ENCODE measurements at places on chromosomes 13 and 19.

DNA sequence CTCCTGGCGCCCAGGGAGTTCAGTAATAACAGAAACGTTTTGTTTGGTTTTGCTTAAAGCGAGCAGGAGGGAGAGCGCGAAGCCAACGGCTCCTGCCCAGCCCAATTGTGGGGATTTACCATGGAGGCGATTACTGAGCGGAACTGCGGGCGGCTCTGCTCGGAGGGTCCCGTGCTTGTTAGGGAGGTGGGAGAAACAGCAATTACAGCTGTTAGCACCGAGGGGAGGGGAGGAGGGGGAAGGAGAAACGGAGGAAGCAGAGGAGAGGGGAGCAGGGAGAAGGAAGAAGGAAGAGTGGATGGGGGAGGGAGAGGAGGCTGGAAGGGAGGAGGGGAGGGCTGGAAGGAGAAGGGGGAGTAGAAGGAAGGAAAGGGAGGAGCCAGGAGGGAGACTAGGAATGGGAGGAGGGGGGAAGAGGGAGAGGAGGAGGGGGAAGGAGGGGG lies 7.7 kb upstream of the ONECUT3 start:
- peak; percentile 22 for DNase-seq

GRCh38 chr13:103250071-103250470 lies 183.9 kb upstream of the SLC10A2 start:
- no peak for DNase-seq

- no peak for DNase-seq
Measured at GRCh38 chr13:90171649-90172048, 1175.8 kb upstream of the MIR17HG start.

GRCh38 chr13:33052506-33053280 lies 36.5 kb downstream of the KL start:
- DNase-seq: no peak

GRCh38 chr13:30276178-30276577 lies 31.2 kb downstream of the KATNAL1 start:
- no peak for DNase-seq

GRCh38 chr19:3694361-3695123 lies 5.7 kb downstream of the PIP5K1C start:
- DNase-seq: no peak

DNA sequence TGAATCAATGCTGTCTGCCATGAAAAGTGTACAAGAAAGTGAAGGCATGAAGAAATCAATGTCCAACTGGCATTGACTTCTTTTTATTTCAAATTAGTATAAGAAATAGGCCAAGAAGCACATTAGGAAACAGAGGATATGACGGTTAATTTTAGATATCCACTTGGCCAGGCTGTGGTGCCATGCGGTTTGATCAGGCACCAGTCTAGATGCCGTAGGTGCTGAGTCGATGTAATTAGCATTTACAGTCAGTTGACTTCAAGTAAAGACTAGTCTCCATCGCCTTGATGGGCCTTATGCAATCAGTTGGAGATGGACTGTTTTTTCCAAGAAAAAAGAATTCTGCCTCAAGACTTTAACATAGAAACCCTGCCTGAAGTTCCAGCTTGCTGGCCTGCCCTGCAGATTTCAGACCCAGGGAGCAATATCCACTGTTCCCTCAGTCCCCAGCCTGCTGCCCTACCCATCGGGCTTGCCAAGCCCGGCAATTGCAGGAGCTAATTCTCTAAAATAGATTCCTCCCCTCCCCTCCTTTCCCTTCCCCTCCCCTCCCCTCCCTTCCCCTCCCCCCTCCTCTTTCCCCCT lies 120.5 kb upstream of the PEG3 start:
- no peak for DNase-seq

DNA sequence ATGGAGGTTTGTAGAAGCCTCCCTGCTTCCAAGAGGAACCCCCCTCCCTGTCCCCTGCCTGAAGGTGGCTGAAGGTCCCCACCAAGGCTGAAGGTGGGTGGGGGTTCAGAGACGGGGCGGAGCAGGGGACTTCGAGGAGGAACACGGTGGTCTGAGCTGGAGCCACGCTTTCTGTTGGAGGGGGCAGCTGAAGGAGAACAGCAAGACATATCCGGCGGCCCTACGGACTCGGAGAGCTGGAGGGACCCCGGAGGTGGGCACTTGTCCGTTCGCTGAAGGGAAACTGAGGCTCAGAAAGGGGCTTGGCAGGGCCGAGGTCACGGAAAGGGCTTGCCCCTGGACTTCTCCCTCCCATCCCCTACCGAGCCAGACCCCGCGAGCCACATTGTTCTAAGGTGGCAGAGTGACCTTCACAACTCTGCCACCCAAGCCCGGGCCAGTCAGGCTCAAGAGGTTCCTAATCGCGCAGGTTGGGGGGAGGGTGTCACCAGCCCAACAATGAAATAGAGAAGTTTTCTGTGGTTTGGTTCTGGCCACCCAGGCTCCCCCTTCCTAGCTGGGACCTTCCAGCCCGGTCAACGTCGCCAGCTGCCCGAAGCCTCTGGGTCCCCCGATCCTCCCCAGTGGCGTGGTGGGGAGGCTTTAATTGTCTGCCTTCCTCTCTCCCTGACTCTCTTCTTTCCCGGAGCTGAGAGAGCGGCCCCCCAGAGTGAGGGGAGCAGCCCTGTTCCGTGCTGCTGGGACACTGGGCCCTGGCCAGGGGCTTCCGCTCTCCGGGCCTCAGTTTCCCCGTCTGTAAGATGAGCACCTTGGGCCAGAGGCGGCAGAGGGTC lies 15.5 kb upstream of the KCNN1 start:
- DNase-seq: peak; percentile 65

- DNase-seq: no peak
Measured at GRCh38 chr13:64992314-64992713, 2237.8 kb downstream of the PCDH9 start.

DNA sequence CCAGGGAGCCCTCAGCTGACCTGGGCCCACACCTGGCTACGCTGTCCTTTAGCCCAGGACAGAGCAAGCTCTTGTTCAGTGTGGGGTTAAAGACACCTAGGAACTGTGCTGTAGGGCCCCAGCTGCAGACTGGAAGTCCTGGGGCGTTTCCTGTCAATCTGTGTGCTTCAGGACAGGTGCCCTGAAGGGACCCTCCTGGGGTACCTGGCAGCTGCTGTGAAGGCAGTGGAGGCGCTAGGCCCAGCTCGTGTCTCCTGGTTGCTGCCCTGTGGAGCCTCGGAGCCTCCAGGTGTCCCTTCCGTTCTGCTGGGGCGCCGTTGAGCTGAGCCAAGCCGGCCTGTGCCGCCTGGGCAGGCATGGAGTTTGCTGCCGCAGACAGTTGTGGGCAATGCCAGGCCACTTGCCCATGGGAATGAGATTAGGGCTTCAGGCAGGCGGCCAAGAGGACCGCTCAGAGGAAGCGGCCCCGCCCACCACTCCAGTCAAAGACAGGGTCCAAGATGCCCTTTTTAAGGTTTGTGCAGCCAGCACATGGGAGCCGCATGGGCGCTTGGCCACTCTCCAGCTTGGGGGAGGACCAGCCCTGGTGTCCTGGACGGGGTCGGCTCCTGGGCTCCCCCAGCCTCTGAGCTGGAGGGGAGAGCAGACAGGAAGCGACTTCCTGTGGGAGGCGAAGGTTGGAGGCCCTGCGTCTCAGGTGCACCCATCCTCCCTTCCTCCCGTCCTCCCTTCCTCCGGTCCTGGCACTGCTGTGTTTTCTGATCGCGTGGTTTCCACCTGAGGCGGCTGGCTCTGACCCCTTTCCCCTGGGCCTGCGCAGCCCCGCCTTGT lies 4.0 kb downstream of the PTBP1 start:
- DNase-seq: no peak

- DNase-seq: no peak
Measured at GRCh38 chr13:102402290-102402689, 442 bp upstream of the FGF14 start.

DNA sequence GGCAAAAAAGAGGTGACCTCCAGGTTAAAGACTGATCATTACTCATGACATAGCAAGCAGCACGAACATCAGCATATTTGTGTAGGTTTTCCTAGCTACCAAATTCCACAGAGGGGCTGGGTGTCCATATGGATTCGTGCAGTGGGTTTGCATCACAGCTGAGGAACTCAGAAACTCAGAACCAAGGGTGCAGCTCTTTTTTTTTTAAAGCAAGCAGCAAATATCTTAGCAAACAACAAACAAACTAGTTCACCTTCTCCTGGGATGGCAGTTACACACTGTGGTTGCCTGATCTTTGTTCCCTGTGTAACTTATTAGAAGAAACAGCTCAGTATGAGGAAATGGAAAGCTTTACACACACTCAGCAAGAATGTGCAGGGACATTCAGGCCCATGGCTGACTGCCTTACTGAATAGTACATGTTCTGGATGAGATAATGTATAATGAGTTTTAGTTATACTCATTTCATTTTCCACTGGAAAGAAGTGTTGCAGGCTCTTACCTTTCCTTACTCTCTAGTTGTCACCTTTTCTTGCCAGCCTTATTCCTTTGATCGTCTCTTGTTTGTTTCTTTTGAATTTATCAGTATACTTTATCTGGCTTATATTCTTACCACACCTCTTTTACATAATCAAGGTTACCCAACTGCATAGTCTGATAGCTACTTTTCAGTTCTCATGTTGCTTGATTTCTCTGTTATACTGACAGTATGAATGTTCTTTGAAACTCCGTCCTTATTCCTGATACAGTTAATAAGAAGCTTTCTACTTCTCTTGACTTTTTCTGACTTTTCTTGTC lies 4.3 kb downstream of the NDFIP2 start:
- no peak for DNase-seq
